Choroid plexus epithelial cell (primary cell): ENCODE measurements at places on chromosomes 12 and 14.

DNA sequence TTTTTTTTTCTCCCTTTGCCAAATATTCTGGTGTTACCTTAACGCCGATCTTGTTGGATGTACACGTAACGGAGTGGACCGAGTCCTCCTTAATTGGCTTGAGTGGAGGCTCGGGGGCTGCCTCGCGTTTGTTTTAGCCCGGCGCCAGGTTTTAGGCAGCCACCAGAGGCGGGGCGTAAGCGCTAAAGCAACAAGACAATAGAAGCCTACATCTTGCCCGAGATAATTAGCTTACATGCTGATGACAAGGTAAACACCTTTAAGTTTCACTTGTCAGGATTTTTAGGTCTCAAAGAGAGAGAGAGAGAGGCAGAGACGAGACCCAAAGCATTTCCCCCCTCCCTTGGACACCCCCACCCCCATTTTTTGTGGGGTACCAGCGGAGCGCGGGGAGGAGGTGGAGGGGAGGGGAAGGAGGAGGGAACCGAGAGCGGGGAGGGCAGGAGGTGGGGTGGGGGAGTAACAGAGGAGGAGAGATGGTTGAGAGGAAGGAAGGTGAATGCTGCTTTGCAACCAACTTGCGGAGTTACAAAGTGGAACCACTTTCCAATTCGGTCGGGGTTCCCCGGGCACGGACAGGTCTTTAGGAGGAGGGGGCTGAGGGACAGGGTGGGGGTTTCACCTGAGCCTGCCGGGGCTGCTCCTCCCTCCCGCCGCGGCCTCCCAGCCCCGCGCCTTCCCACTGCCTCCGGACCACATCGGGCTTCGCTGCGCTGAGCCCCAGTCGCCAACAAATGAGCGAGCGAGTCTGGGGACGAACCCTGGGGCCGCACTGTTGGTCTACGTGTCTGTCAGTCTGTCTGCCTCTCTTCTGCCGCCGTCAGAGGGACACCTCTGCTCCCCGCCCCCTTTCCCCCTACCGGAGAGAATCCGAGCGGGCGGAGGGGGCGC lies at the start of gene NKX2-1:
Gene NKX2-1, minus strand, starts transcription at position 802 of the 891 bp plus-strand sequence. Its CDS starts 103 bp downstream, at position 699.
- no peak for DNase-seq

DNA sequence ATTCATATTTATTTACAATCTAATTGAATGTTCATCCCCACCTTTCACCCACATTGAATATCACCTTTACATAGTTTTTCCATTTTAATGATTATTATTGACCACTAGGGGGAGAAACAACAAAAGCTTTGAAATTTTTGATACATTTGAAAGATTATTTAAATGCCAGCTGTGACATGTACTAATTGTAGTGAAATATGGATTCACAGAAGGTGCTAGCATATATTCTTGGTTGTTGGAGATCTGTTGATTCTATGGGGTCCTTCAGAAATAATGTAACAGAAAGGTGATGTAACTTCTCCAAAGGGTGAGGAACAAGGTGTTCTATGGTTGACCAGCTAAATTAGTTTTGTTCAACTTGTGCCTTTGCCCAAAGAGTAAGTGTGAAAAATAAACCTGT lies 22.4 kb upstream of the GPR33 start:
- DNase-seq, result peak; percentile 43

GRCh38 chr14:100827101-100828021 lies 1.4 kb downstream of the MEG3 start:
- DNase-seq, result peak; percentile 42

GRCh38 chr12:56339158-56339422 lies 406 bp downstream of the IL23A start:
- no peak for DNase-seq

- DNase-seq, result no peak
Observed at GRCh38 chr12:47084172-47084571, 4.4 kb upstream of the AMIGO2 start.

DNA sequence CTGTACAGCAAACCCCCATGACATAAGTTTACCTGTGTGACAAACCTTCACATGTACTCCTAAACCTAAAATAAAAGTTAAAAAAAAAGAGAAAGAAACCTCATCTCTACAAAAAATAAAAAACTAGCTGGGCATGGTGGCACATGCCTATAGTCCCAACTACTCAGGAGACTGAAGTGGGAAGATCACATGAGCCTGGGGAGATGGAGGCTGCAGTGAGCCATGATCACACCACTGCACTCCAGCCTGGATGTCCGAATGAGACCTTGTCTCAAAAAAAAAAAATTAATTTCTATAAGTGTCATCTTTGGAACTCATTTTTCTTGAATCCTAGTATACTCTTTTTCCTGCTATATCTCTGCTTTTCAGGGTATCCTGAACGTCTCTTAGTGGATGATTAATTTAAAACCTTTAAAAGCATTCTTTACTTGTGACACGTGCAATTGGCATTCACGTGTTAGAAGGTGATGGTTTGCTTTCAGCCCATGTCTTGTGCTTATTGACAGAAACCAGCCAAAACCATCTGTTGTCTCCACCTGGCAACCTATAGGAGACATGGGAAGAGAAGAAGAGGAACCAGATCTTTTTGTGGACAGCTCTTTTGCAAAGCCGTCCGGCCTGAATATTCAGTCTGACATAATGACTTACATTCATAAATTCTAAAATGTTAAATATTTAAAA lies 30.6 kb upstream of the PPFIBP1 start:
- peak; percentile 43 for DNase-seq

- DNase-seq, result no peak
Observed at GRCh38 chr14:99213101-99213500, 58.9 kb downstream of the BCL11B start.

- peak; percentile 80 for DNase-seq
Observed at GRCh38 chr12:48995086-48995879, 3.9 kb downstream of the DDN start.

GRCh38 chr14:104221636-104222369 lies 83.4 kb downstream of the KIF26A start:
- DNase-seq, result no peak

GRCh38 chr14:105313381-105314286 lies 914 bp upstream of the PACS2 start:
- no peak for DNase-seq

DNA sequence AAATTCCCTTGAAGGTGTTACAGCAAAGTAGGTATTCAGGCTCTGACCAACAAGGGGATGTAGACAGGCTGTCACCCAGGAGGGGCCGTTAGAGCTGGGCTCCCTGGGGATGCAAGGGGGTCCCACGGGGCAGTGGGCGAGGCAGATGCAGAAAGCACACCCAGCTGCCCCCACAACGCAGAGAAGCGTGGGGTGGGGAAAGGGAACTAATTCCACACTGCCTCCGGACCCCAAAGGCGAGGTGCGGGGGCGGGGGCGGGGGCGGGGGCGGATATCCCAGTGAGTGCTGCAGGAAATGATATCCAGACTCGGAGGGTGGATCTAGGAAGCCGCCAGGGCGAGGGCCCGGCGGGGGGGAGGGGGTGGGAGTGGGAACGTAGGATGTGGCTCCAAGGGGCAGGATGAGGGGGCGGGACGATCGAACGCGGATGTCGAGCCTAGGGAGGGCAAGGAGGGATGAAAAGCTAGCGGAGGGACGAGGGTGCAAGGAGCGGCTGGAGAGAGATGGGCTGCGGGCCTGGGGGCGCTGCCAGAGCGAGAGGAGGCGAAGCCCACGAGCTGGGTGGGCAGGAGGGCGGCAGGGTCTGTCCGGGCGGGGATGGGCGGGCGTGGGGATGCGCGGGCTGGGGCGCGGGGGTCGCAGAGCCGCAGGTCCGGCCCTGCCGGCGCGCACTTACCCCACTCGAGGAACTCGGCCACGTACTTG lies 874 bp downstream of the CDC42BPB start:
- DNase-seq, result peak; percentile 57

DNA sequence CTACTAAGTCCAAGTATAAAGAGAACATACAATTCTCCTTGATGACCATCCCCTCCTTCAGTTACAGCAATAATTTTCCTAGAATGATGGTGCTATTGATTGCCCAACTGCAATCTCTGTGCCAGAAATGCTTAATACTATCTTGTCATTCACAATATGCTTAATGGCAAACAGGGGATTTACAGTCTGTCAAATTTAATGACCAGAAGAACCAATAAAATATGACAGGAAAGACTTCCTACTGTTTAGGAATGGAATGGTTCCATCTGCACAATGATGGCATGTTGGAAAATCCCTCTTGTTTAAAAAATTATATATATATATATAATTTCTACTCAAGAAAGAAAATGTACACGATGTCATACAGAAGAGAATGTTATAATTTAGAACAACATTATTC lies 623.2 kb downstream of the CCER1 start:
- DNase-seq, result no peak

GRCh38 chr14:33686218-33686617 lies 264.7 kb downstream of the EGLN3 start:
- DNase-seq, result peak; percentile 47
